Left lung (tissue), 14 donors: ENCODE measurements at places on chromosomes 5 and 9. TPM values are rescaled to one million over a fixed set of nuclear protein-coding genes. Genes with fewer than 3 reads are reported as not detected.

- H3K36me3 ChIP-seq, result no peaks in the 10 kb centered on the region
- DNase-seq, result no peak
- H3K27me3 ChIP-seq, result no peaks in the 10 kb centered on the region
- H3K4me1 ChIP-seq, result no peaks in the 10 kb centered on the region
Measured at GRCh38 chr5:125004009-125004408, 257.6 kb upstream of the ZNF608 start.

DNA sequence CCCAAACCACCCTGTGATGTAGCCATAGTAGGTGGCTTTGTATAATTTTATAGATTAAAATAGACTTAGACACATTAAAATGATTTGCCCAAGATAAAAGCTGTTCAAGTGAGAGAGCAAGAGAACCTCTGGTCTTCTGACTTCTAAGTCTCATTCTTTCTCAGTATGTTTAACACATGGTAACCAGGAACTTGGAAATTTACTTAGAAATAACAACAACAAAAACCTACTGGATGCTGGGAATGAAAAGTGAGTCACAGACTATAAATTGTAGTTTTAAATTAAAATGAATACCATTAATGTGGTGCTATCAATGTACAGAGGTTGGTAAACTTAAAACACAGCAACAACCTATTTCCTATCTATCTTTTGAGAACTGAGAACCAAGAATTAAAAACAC, 30.4 kb downstream of the HMGCR start:
- H3K4me1 ChIP-seq, result no peaks in the 10 kb centered on the region
- H3K36me3 ChIP-seq, result no peaks in the 10 kb centered on the region
- H3K27ac ChIP-seq, result no peak overlapping the region

- no peaks in the 10 kb centered on the region for H3K27me3 ChIP-seq
- H3K36me3 ChIP-seq, result no peaks in the 10 kb centered on the region
- no peak for DNase-seq
- no peak overlapping the region for H3K4me3 ChIP-seq
Measured at GRCh38 chr9:116594547-116594946, 92.6 kb upstream of the TRIM32 start.

- peaks cover 12% of the 10 kb centered on the region for H3K4me1 ChIP-seq
- DNase-seq, result no peak
- H3K27ac ChIP-seq, result no peak overlapping the region
- no peaks in the 10 kb centered on the region for H3K36me3 ChIP-seq
Measured at GRCh38 chr5:126351153-126351552, 72.1 kb upstream of the GRAMD2B start.

The TAF1L gene
- not detected for total RNA-seq

The NR5A1 gene
- total RNA-seq, result not detected

The LOX gene
- 23.2 TPM for total RNA-seq

The FYB1 gene
- total RNA-seq, result 93.7 TPM

DNA sequence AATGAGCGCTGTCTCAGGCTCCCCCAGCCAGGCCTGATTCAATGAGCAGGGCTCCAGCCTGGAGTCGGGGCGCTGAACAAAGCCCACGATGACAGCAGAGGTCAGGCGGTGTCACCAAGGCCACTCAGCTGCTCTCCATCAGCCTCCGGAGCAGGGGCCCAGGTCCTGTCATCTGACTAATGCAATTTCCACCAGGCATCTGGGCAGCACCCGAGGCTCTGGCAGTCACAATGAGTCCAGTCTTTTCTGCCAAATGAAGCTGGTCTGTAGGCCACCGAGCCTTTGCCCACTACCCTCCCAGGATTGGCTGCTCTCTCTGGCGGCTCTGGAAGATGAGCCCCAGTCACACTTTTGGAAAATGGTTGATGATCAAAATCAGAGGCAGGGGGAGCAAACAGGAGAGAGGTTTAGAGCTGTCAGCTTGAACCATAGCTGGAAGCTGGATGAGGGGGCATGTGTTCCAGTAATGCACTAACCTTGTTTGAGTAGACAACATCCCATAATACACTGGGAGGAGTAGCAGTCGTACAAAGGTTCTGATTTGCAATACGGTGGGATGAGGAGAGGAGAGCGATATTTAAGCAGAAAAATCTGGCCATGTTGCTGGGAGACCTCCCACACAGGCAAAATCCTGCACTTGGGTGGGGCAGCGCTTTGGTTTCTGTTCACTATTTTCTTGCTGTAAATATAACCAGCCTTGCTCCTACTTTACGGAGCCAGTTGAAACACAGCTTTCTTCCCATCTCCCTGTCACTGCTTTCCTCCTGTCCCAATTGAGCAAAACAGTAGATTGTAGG, 306.4 kb upstream of the PANK3 start:
- no peaks in the 10 kb centered on the region for H3K4me1 ChIP-seq
- H3K27ac ChIP-seq, result no peak overlapping the region
- DNase-seq, result no peak
- no peak overlapping the region for H3K4me3 ChIP-seq
- no peaks in the 10 kb centered on the region for H3K36me3 ChIP-seq
- H3K27me3 ChIP-seq, result peaks cover 53% of the 10 kb centered on the region

GRCh38 chr5:151897896-151898295, 26.8 kb downstream of the GLRA1 start:
- no peaks in the 10 kb centered on the region for H3K4me1 ChIP-seq
- no peak overlapping the region for H3K27ac ChIP-seq
- H3K36me3 ChIP-seq, result no peaks in the 10 kb centered on the region

The SEMA6A gene
- total RNA-seq, result 15.3 TPM

- H3K27me3 ChIP-seq, result no peaks in the 10 kb centered on the region
- H3K27ac ChIP-seq, result no peak overlapping the region
- no peak for DNase-seq
- no peak overlapping the region for H3K4me3 ChIP-seq
- no peaks in the 10 kb centered on the region for H3K36me3 ChIP-seq
- no peaks in the 10 kb centered on the region for H3K4me1 ChIP-seq
Measured at GRCh38 chr5:100787648-100788047, 115.4 kb downstream of the ST8SIA4 start.

- H3K27ac ChIP-seq, result no peak overlapping the region
- no peak for DNase-seq
- H3K27me3 ChIP-seq, result no peaks in the 10 kb centered on the region
- H3K4me3 ChIP-seq, result no peak overlapping the region
- peaks cover 43% of the 10 kb centered on the region for H3K4me1 ChIP-seq
- H3K36me3 ChIP-seq, result no peaks in the 10 kb centered on the region
Measured at GRCh38 chr5:141951332-141951781, 6.6 kb downstream of the PCDH12 start.

GRCh38 chr5:170985486-170985885, 123.7 kb downstream of the RANBP17 start:
- H3K4me1 ChIP-seq, result no peaks in the 10 kb centered on the region
- no peaks in the 10 kb centered on the region for H3K27me3 ChIP-seq
- no peaks in the 10 kb centered on the region for H3K36me3 ChIP-seq

DNA sequence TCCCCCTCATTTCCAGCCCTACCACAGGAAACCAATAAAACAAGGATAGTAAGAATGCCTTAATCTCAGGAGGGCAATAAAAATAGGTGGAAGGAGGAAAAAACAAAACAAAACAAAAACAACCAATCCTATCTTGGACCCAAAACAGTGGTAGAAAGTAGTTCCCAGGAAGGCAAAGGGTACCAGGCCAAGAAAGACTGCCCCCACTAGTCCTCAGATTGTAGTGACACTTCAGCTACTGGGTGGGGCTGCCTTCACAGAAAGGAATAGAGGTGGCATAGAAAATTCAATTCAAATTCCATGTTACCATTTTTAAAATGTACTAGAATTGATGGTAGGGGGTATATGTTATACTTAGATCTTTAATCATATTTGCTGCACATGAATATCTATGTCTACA, 59.3 kb downstream of the DPYSL3 start:
- H3K27me3 ChIP-seq, result no peaks in the 10 kb centered on the region
- no peak for DNase-seq
- no peaks in the 10 kb centered on the region for H3K36me3 ChIP-seq
- H3K4me1 ChIP-seq, result peaks cover 24% of the 10 kb centered on the region

DNA sequence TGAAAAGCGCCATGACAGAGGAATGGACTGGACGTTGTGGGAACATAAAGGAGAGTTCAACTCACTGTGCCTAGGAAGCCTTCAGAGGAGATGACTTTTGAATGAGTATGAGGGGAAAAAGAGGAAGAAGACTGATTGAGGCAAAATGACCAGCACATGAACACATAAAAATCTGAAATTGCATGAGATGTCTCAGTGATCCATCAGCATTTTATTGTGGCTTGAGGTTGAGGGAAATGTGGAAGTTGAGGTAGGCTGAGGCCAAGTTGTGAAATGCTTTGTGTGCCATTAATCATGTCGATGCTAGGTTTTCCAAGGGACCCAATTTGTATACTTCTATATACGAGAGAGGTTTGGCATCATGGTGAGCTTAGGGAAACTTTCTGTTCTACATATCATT, 140.9 kb upstream of the TLX3 start:
- no peaks in the 10 kb centered on the region for H3K36me3 ChIP-seq
- no peak for DNase-seq
- no peak overlapping the region for H3K27ac ChIP-seq
- no peaks in the 10 kb centered on the region for H3K27me3 ChIP-seq
- no peak overlapping the region for H3K4me3 ChIP-seq

DNA sequence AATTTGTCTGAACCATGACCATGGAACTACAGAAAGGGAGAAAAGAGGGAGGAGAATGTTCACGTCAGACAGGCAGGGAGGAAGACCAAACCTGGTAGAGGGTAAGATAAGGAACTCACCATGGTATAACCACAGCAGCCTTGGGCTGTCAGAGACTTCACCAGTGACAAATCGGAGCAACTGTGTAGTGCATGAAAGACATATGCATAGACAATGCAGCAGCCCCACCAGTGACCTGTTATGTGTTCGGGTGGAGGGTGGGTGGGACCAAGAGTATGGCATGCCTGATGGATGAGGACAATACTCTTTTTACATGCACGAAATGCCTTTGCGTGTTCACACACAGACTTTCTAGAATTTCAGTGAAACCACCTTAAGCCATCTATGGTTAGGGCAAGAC, 221.8 kb upstream of the RASEF start:
- no peak for DNase-seq
- no peaks in the 10 kb centered on the region for H3K27me3 ChIP-seq
- no peak overlapping the region for H3K4me3 ChIP-seq

GRCh38 chr5:54894957-54895815, 90.2 kb downstream of the ESM1 start:
- no peak for DNase-seq
- H3K36me3 ChIP-seq, result no peaks in the 10 kb centered on the region
- no peak overlapping the region for H3K27ac ChIP-seq
- H3K27me3 ChIP-seq, result no peaks in the 10 kb centered on the region

- H3K27ac ChIP-seq, result no peak overlapping the region
- DNase-seq, result peak; percentile 21
- no peaks in the 10 kb centered on the region for H3K36me3 ChIP-seq
- no peaks in the 10 kb centered on the region for H3K27me3 ChIP-seq
- H3K4me1 ChIP-seq, result no peaks in the 10 kb centered on the region
Measured at GRCh38 chr9:108525186-108525585, 330.6 kb downstream of the ACTL7B start.

DNA sequence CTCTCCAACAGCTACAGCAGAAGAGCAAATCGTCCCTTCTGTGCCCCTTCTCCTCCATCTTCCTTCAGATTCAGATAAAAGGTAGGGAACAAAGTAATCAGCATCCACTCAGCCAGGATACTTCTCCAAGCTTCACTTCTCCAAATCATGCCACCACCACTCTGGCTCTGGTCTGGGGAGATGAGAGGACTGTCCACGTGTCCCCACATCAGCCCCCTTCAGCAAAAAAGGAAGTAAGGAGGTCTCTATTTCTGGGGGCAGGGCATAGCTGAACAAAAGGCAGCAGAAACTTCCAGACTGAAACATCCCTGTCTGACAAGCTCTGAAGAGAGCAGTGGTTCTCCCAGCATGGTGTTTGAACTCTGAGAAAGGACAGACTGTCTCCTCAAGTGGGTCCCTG, 116.9 kb downstream of the C5orf15 start:
- no peak overlapping the region for H3K4me3 ChIP-seq
- H3K27ac ChIP-seq, result no peak overlapping the region
- DNase-seq, result no peak
- H3K4me1 ChIP-seq, result no peaks in the 10 kb centered on the region
- H3K36me3 ChIP-seq, result no peaks in the 10 kb centered on the region

DNA sequence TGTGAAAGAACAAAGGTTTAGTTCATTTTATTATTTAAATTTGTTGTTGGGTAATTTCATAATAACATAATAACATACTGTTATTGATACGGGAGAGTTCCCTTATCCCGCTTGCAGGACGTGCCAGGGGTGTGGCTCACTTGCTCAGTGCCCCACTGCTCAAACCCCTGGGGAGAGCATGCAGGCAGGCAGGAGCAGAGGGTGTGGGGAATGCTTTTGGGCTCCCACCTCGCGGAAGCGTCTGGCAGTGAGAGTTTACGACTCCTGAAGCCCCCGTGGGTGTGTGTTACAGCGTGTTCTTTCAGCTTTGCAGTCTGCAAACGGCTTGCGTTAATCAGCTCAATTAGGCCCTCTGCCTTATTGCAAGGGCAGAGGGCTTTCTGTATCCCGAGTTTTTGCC, 675.9 kb downstream of the SEMA5A start:
- H3K27me3 ChIP-seq, result no peaks in the 10 kb centered on the region
- H3K27ac ChIP-seq, result no peak overlapping the region
- DNase-seq, result no peak
- H3K4me3 ChIP-seq, result no peak overlapping the region
- no peaks in the 10 kb centered on the region for H3K4me1 ChIP-seq

- no peak overlapping the region for H3K27ac ChIP-seq
- no peaks in the 10 kb centered on the region for H3K36me3 ChIP-seq
- DNase-seq, result no peak
- H3K27me3 ChIP-seq, result no peaks in the 10 kb centered on the region
- no peaks in the 10 kb centered on the region for H3K4me1 ChIP-seq
Measured at GRCh38 chr5:111364992-111365391, 140.8 kb downstream of the CAMK4 start.

The PKD2L2 gene
- not detected for total RNA-seq
